AG04449 (cell line): ENCODE measurements at places on chromosomes 11 and 22.

GRCh38 chr11:111452817-111453552 lies 59.2 kb downstream of the BTG4 start:
- DNase-seq: no peak

DNA sequence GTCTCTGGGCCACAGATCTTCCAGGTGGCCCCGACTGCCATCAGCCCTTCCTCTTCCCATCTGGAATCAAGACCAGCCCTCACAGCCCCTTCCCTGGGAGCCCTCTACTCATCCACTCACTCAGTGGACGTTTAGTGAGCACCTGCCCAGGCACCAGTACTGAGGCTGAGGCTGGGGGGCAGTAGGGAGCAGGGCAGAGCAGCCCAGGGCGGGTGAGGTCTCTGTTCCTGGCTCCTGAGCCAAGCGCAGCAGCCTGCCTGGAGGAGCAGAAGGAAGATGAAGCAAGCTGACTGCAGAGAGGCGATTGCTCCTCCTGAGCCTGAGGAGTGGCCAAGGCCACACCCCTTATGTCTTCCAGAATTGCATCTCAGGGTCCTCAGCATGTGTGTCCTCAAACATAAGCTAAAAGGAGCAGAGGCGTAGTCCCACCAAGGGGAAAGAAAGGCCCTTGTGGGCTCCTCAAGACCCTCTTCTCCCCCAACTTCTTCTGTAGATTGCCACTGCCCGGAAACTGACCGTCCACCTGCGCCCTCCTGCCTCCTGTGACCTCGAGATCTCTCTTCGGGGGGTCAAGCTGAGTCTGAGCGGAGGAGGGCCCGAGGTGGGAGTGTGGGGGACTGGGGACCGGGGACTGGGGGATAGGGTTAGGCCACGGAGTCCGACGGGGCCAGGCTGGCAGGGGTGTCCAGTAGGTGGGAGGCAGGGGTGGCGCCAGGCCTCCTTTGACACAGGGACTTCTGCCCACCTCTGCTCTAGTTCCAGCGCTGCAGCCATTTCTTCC lies 5.8 kb downstream of the MAPK8IP2 start:
- no peak for DNase-seq

DNA sequence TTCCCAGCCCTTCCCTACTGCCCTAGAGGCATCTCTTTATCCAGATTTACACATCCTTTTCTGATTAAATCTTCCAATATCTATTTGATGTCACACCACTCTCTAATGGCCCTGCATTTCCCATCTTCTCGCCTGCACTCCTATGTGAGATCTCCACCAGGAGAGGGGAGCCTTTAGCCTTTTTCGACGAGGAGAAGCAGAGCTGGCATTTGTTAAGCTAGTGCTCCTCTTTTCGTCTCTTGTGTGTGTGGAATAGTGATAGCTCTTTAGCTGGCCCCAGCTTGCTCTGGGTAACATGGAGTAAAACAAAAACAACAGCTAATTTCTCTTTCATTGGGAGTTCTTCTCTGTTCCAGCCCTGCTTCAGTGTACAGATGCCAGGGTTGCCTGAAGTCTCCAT lies 536.5 kb downstream of the NTM start:
- no peak for DNase-seq

DNA sequence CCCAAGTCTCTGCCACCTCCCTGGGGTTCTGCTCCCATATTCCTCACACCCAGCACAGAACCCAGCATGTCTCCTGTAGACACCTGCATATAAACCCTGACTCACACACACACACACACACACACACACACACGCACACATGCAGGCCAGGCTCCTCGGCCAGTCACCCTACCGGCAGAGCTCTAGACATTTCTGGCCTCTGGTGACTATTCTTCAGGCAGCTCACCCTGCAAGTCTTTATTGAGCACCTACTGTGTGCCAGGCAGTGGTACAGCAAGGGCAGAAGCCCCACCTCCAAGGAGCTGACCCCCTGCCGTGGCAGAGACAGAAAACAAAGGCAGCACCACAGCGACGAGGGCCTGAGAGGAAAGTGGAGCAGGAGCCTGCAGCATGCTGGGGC lies 50.3 kb downstream of the CDKN1C start:
- DNase-seq: no peak

- no peak for DNase-seq
Measured at GRCh38 chr11:101291279-101291678, 161.7 kb upstream of the PGR start.
